Activated CD4-positive, alpha-beta T cell treated with anti-CD3 and anti-CD28 coated beads, Interleukin-2, amount 10 ng/mL, durations not matched to agents 24 days and 14 days (primary cell): ENCODE measurements at places on chromosomes 7 and 10. TPM values are rescaled to one million over a fixed set of nuclear protein-coding genes. Genes with fewer than 3 reads are reported as not detected.
A peak's percentile ranks its signal among the peaks of the same experiment; 100 is the strongest.

Gene CLCN1
- total RNA-seq: not detected in 2 replicates

- H3K36me3 ChIP-seq: peaks cover 15% of the 10 kb centered on the region
- H3K27me3 ChIP-seq: peaks cover 11% of the 10 kb centered on the region
- peaks cover 47% of the 10 kb centered on the region for H3K4me1 ChIP-seq
- DNase-seq: peak; percentile 78
- H3K27ac ChIP-seq: peak overlapping the region; percentile 93
Observed at GRCh38 chr7:158828133-158829020, 932 bp downstream of the ESYT2 start.

Gene SPDYE16
- 0.47 TPM in 1 of 2 replicates, not detected in the other for total RNA-seq

Gene ARMH3
- 20.9 and 23.2 TPM in 2 replicates for total RNA-seq

GRCh38 chr7:84040355-84040754 lies 154.2 kb downstream of the SEMA3A start:
- no peak overlapping the region for H3K27ac ChIP-seq
- DNase-seq: no peak
- H3K36me3 ChIP-seq: no peaks in the 10 kb centered on the region
- no peaks in the 10 kb centered on the region for H3K4me1 ChIP-seq
- peaks cover 2% of the 10 kb centered on the region for H3K27me3 ChIP-seq

- H3K4me1 ChIP-seq: no peaks in the 10 kb centered on the region
- H3K4me3 ChIP-seq: no peak overlapping the region
- DNase-seq: no peak
- H3K27me3 ChIP-seq: no peaks in the 10 kb centered on the region
- no peak overlapping the region for H3K27ac ChIP-seq
Observed at GRCh38 chr7:133682364-133683181, 429.7 kb downstream of the EXOC4 start.

GRCh38 chr7:50662041-50662694 lies 97.0 kb upstream of the DDC start:
- H3K27me3 ChIP-seq: no peaks in the 10 kb centered on the region
- H3K36me3 ChIP-seq: peaks cover 2% of the 10 kb centered on the region
- H3K4me3 ChIP-seq: peak overlapping the region; percentile 31
- peak; percentile 80 for DNase-seq
- peaks cover 47% of the 10 kb centered on the region for H3K4me1 ChIP-seq

DNA sequence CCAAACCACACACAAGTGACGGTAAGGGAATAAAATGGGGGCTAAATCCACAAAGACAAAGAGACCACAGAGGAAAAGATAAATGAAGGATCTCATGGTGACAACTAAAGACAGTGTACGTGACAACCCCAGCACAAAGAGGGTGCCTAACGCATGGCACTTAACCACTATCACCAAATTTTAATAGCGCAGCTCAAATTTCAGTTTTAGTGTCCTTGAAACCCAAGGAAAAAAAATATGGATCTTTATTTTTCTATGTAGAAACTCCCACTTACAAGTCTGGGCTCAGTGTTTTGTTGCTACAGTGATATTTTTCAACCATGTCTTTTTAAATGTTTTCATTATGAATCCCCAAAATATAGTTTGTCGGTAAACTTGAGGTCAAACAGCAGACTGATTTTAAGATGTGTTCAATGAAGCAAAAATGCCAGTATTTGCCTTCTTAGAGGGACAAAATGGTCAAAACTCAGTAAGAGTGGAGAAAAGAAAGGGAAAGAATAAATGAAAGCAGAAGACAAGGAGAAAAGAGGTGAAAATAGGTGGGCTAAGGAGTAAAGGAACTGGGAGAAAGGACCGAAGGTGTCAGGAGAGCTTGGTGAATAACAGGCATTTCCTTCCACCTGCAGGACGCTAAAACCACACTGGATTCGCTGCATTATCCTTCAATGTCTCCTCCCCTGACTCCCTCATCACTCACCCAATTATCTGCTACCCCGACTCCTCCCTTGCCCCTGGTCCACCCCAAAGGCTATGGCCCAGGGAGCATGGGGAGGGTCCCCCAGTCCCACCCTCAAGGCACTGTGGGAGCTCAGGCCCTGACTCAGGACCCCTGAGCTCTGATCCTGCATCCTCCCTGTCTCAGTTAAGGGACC lies 3.5 kb downstream of the ASB13 start:
- H3K27me3 ChIP-seq: peaks cover 12% of the 10 kb centered on the region
- H3K27ac ChIP-seq: no peak overlapping the region
- no peak for DNase-seq
- H3K36me3 ChIP-seq: no peaks in the 10 kb centered on the region

- H3K4me3 ChIP-seq: peak overlapping the region; percentile 48
- H3K4me1 ChIP-seq: no peaks in the 10 kb centered on the region
- DNase-seq: peak; percentile 63
- no peaks in the 10 kb centered on the region for H3K36me3 ChIP-seq
- H3K27ac ChIP-seq: peak overlapping the region; percentile 15
Observed at GRCh38 chr7:64463636-64464375, 99.1 kb downstream of the ZNF680 start.

DNA sequence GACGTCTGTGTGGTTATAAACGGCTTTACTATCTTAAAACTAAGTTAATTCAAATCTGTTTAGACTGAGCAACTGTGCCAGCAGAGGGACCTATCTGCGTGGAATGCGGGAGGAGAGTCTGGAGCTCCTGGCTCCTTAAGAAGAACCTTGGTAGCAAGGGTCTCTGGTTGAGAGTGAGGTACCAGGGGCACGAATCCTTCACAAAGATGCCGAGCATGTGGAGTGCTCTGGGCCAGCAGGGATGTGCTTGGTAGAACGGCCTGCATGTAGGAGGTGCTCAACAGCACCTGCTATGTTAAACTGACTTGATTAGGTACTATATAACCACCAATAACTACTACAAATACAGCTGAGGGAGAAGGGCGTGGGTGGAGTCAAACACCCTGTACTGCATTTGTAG lies 102.6 kb downstream of the VIPR2 start:
- no peak overlapping the region for H3K27ac ChIP-seq
- peaks cover 5% of the 10 kb centered on the region for H3K4me1 ChIP-seq
- no peak overlapping the region for H3K4me3 ChIP-seq
- H3K36me3 ChIP-seq: peaks cover 4% of the 10 kb centered on the region

DNA sequence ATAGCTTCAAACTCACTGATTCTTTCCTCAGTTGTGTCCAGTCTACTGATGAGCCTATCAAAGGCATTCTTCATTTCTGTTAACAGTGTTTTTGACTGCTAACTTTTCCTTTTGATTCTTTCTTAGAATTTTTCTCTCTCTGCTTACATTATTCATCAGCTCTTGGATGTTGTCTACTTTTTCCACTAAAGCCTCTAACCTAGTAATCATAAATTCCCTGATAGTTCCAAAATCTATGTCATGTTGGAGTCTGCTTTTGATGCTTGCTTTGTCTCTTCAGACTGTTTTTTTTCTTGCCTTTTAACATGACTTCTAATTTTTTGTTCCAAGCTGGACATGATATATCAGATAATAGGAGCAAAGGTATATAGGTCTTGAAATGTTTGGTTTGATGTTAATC lies 78.0 kb downstream of the ADAM22 start:
- H3K27ac ChIP-seq: no peak overlapping the region
- no peak for DNase-seq
- no peaks in the 10 kb centered on the region for H3K27me3 ChIP-seq
- no peaks in the 10 kb centered on the region for H3K36me3 ChIP-seq
- H3K4me3 ChIP-seq: no peak overlapping the region

Gene PRLHR
- not detected in 2 replicates for total RNA-seq

DNA sequence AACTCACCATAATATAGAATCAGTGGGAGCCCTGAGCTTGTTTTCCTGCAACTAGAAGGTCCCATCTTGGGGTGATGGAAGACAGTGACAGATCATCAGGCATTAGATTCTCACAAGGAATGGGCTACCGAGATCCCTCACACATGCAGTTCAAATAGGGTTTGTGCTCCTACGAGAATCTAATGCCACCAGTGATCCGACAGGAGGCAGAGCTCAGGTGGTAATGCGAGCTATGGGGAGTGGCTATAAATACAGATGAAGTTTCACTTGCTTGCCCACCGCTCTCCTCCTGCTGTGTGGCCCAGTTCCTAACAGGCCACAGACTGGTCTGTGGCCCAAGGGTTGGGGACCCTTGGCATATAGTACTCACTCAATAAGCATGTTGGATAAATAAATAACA lies 93.4 kb downstream of the POU6F2 start:
- no peaks in the 10 kb centered on the region for H3K36me3 ChIP-seq
- H3K4me1 ChIP-seq: no peaks in the 10 kb centered on the region
- no peak for DNase-seq
- H3K4me3 ChIP-seq: no peak overlapping the region
- no peaks in the 10 kb centered on the region for H3K27me3 ChIP-seq
- no peak overlapping the region for H3K27ac ChIP-seq

- H3K36me3 ChIP-seq: no peaks in the 10 kb centered on the region
- DNase-seq: peak; percentile 74
- H3K27ac ChIP-seq: no peak overlapping the region
- no peak overlapping the region for H3K4me3 ChIP-seq
- H3K4me1 ChIP-seq: no peaks in the 10 kb centered on the region
Observed at GRCh38 chr10:93816123-93816747, 58.5 kb downstream of the LGI1 start.

Gene ZNF736
- total RNA-seq: 18.7 and 22.6 TPM in 2 replicates

GRCh38 chr10:71433768-71434744 lies 37.3 kb downstream of the CDH23 start:
- peaks cover 4% of the 10 kb centered on the region for H3K27me3 ChIP-seq
- DNase-seq: no peak
- no peak overlapping the region for H3K27ac ChIP-seq
- no peaks in the 10 kb centered on the region for H3K4me1 ChIP-seq
- H3K4me3 ChIP-seq: no peak overlapping the region
